ENCODE measurements at places on chromosomes 16 and 17. TPM values are rescaled to one million over a fixed set of nuclear protein-coding genes. Genes with fewer than 3 reads are reported as not detected.

The SHCBP1 gene
- 0.94 TPM for total RNA-seq

DNA sequence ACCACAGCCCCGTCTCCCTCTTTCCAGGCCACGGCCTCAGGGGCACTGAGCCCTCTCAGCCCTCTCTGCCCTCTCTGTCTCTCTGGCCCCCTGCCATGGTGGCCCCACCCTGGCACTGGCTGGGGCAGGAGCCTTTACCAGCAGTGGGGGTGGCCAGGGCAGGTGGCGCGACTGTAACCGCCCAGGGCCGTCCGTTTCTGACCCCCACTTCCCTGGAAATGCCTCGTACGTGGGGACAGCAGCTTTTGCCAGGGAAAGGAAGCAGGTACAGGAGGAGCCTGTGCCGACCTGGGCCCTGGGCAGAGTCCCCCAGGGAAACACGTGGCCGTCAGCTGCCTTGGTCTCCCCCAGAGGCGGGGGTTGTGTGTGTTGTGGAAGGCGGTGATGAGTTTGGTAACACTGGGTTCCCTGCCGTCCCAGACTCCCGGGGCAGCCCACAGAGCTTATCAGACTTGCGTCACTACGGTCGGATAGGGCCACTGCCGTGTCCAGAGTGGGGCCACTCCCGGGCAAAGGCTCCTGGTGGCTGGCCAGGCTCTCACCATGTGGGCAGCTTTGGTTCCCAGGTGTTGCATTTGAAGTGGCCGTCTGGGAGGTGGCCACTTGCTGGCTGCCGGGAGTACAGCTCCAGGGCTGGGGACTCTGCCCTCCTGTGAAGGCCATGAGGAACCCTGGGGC lies 249.3 kb upstream of the CIBAR2 start:
- no peak for ATAC-seq

DNA sequence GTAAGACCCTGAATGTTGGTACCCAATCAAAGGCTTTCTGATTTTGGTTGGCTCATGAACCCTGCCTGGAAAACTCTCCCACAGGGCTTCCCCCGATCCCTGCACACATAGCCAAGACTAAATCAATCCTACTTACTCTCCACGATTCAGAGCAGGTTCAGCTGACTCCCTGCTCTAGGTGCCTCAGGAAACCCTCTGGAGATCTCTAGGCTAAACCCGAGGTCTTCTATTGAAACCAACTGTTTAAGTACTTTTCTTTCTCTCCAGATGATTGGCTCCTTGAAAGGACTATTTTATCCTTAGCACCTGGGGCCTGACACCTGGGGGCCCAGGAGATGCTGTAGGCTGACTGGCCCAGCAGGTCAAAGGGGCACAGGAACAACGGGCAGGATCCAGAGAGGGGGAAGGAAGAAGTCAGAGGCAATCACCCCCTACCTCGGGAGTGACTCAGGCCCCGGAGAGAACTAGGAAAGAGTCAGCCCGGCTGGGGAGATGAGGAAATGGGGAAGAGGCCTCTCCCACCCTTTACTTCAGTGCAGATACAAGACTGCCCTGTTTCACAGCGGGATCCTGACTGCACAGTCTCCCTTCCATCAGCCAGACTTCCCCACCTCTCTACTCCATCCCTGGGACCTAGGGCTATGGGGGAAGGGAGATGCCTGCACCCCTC lies 2.0 kb downstream of the TBC1D10B start:
- no peak for ATAC-seq

- ATAC-seq: no peak
Observed at GRCh38 chr17:39981207-39981741, 667 bp downstream of the PSMD3 start.

DNA sequence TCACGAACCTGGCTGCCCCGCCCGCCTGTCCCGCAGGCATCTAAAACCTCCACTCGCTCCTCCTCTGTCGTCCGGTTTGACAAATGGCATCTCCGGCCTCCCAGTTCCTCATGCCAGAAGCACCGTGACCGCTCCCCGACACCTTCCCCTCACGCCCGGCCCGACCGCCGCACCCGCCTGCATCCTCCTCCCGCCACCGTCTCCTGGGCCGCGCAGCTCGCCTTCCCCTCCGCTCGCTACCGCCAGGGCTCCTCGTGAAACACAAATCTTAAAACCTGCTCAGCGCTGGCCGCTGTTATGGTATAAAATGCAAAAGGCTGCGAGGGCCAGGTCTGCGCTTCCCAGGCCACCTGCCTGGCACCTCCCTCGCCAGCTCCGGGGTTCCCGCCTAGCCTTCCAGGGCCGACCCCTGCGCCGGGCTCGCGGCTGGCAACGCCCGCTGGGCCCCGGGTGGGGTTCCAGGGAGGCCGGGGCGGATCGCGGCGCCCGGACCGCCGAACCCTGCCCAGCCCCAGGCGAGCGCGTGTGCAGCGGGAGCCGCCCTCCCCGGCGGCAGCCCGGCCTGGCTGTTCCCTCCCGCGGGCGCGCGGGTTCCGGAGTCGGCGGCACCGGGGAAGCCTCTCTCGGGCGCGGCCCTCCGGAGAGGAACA lies 488 bp downstream of the SPSB3 start:
- peak; percentile 17 for ATAC-seq

- ATAC-seq: no peak
Observed at GRCh38 chr16:23962001-23962400, 126.2 kb downstream of the PRKCB start.

- ATAC-seq: no peak
Observed at GRCh38 chr16:51184702-51185433, 33.8 kb upstream of the SALL1 start.

DNA sequence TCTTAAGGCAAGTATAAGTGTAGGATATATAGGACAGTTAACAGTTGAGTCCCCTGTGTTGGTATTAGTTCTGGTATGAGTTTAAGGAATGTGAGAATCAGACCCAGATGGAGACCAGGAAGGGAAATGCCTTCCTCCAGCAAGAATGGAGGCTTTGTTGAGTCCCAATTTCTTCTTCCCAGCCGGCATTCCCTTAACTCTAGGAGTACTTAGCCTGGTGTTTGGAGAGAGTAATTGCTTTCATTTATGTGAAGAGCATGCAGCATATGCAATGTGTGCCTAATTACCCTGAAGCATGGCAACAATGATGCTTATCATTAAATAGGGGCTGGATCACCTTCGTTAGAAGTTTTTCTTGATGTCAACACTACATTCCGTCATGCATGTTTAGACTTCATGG lies 225.9 kb upstream of the XYLT1 start:
- ATAC-seq: no peak

DNA sequence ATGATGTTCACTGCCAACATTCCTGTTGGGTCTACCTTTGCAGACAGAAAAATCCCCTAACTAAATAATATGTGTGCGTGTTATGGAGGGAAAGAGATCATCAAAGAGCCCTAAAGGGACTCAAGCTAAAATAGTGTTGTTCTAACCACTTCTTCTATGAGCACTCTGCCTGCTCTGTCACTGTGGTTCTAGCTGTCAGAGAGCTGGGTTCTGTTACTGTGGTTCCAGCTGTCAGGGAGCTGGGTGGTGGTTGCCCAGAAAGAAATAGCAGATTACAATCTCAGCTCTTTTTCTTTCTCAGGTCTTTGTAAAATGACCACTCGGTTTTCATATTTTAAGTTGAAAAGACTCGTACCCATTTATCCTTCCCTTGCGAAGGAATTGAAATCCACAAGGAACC lies 176.3 kb downstream of the HS3ST3A1 start:
- ATAC-seq: no peak

DNA sequence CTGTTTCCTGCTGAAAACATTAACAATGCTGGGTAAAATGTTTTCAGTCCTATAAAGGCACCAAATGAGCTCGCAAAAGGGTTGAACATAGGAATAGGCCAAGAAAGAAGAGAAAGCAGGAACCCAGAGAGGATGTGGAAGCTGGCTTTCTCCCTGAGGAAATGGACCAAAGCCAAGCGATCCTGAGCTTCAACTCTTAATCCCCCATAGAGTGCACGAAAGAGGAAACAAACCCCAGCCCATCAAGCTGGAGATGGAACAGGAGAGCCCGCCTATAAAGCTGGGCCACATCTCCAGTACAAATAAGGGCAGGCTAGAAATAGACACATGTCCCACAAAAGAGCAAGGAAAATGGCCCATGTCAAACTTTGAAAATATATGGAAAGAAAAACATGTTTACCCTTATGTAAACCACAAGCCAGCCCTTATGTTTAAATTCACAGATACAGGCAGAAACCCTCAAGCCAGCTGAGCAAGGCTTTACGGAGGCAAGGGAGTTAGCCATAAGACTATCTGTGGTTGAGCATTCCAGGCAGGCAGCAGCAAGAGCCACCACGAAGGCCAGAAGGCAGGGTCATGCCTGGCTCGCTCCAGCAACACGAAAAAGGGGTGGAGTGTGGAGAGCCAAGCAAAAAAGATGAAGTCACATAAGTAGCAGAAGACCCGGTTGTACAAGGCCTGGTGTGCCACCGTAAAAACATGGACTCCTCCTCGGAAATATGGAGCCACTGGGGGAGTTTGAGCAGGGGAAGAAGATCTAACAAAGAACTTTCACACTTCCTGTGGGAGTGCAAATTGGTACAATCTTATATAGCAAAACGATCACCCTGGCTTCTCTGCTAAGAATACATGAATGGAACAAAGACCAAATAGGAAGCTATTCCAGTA lies 27.8 kb downstream of the COPRS start:
- ATAC-seq: no peak

The NPIPA3 gene
- 1.3 TPM for total RNA-seq

The TM4SF5 gene
- not detected for total RNA-seq

- no peak for ATAC-seq
Observed at GRCh38 chr16:21222495-21223337, 10.8 kb upstream of the ANKS4B start.

DNA sequence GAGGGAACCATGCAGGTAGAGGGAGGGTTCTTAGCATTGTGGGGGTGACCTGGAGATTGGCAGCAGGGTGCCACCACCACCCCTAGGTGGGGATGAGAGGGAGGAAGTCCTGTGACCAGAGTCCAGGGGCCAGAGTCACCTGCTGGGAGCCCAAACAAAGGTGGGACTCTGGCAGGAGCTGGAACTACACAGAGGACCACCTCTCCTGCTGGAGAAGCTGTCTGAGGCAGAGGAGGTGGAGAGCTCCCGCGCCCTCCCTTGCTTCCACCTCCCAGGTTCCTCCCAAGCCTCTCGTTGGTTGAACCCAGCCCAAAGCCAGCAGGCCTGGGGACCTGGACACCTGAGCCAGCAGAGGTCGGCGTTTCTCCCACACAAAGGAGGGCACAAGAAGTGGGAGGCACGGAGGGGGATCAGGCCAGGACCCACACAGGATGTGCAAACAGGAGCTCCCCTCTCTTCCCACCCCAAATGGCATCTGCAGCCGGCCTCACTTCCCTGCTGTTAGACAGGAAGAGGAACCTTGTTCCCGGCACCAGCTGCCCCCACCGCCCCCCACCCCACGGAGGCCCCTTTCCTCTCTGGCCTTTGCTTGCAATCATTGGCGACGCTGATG lies 154.6 kb downstream of the SEC14L1 start:
- no peak for ATAC-seq

- ATAC-seq: no peak
Observed at GRCh38 chr17:6793748-6794493, 17.9 kb downstream of the FBXO39 start.

Data from gastroesophageal sphincter (tissue), 4 donors.